ENCODE measurements at places on chromosomes 6 and 20.

DNA sequence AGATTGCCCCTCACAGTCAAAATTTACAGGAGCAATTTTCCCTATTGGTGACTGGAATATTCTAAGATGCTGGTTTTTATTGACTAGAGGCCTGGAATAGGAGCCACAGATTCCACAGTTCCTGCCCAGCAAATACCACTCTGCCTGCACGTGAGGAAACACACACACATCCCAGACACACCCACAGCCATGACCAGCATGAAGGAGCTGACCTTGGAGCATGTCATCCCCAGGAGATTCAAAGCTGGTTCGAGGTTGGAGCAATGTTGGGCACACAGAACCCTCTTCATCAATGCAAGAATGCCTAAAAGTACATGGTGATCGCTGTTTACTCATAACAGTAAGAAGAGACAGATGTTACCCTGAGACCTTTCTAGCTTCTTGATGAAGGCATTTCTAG is 244.6 kb upstream of the FOXQ1 start:
- DNase-seq = no peak

GRCh38 chr20:15039088-15039752 is 701.8 kb upstream of the FLRT3 start:
- no peak for DNase-seq

DNA sequence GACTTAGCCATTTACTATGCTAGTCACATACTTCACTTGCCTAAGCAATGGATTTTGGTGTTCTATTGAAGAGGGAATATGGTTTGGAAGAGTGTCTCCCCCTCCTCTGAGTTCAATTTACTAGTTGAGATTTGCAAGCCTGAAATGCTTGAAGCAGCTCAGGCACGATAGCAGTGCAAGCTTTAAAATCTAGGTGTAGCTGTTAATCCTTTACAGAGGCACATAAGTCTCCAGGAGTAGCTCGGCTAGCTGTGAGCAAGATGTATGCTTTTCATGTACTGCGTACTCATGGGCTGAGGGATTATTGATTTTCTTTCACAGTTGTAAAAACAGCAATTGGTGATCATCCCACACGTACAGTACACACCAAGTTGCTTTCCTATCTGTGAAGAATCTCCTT is 726 bp downstream of the FLRT3 start:
- DNase-seq = peak; percentile 35

DNA sequence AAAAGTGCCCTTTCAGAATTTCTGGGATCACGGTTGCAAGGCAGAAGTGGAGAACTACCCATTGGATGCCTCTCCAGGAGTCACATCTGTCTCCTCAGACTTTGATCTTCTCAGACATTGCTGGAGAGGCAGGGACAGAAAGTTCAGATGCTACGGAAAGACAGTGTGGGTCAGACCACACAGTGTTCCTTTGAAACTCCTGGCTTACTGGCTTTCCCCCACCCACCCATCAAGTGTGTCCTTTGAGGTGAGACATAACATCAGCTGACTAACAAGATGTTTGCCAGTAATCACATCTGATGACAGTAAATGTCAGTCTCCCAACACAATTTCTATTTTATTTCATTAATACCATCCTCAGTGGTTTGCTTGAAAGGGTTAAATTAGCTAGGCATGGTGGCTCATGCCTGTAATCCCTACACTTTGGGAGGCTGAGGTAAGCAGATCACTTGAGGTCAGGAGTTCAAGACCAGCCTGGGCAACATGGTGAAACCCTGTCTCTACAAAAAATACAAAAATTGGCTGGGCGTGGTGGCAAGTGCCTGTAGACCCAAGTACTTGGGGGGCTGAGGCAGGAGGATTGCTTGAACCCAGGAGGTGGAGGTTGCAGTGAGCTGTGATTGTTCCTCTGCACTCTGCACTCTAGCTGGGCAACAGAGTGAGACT is 67.2 kb upstream of the SNX9 start:
- DNase-seq = no peak

GRCh38 chr6:95354551-95354950 is 222.8 kb upstream of the MANEA start:
- DNase-seq = no peak

GRCh38 chr6:4672772-4673171 is 103.4 kb upstream of the CDYL start:
- DNase-seq = no peak
